Stimulated activated CD8-positive, alpha-beta memory T cell treated with anti-CD3 and anti-CD28 coated beads, Interleukin-15, amount 100 ng/mL, for 1 hour (primary cell): ENCODE measurements at places on chromosomes 6 and 20.

DNA sequence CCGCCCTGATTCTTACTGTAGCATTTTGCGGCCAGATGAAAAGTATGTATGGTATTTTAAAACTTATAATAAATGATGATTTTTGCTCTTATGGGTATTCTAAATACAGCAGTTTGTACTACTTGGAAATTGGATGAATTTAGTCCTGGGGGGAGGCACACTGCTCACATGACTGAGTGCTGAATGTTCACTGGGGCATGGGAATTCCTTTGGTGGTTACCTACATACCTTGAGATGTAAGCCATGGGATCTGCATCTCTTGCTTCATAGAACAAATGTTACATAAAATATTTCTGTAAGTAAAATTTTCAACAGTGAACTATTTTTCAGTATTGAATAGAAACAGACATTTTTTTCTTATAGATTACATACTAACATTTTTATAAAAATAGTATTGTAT is 71.1 kb downstream of the FIG4 start:
- no peak for DNase-seq

- DNase-seq = no peak
Measured at GRCh38 chr20:43900496-43900895, 14.2 kb upstream of the TOX2 start.

DNA sequence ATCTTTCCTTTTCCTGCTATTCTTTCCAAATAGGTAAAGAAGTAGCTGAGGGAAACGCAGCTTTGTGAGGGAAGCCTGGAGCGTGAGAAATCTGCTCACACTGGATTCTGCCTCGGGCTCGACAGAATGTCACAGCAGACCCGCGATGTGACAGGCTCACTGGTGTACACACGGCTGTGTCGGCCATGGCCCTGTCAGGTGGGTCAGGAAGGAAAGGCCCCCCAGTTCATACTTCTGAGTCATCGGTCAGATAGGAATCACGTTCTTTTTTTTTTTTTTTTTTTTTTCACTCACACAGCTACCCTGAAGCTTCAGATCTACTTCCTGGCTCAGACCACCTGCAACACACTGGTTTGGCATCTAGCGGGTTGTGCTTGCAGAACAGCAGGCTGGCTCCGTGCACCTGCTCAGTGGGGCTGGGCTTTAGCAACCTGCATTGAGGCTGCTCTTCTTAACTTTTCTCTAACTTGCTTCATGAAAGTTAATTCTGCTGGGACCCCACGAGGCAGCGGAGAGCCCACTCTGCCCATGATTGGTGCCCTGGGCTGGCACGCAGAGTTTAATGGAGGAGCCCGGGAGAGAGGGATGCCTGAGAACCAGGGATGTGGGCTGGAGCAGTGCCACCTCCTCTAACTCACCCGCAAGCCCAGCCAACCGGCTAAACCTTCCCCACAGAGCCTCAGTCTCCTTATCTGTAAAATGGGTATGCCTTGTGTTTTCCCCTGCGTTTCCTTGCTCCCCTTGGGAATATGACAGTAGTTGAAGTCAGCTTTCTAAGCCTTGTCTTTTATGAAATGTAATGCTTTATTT is 61.5 kb upstream of the FNDC1 start:
- no peak for DNase-seq

DNA sequence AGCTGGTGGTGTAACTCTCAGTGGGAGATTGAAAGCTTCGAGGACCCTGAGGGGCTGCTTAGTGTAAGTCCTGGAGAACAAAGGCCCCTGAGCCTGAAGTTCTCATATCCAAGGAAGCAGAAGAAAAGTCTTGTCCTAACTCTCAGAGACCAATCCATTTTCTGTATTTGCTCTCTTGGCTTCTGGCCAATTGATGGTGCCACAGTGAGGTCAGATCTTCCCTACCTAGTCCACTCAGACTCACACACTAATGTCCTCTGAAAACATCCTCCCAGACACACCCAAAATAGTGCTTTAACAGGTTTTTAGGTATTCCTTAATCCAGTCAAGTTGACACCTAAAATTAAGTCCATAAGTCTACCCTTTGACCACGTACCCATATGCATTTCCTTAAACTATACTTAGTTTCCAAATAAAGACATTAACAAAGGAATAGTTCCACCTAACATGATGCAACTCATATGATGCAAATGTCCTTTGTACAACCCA is 29.4 kb downstream of the ZNF292 start:
- no peak for DNase-seq

DNA sequence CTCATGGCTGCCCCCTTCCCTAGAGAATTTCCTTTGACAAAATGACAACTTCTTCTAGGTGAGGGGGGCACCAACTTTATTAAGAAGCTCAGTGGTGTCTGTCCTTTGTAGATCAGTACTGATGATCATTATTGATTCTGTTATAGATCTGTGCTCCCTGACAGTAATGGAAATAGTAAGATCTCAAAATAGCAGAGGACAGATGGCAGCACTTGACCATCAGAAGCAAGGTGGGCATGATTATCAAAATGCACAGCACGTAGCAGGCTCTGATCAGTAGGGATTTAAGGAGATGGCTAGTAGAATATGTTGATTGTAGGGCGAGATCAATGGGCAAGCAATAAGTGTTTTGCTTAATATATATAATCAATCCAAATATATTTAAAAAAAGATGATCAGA is 208.6 kb upstream of the HDDC2 start:
- DNase-seq = no peak

DNA sequence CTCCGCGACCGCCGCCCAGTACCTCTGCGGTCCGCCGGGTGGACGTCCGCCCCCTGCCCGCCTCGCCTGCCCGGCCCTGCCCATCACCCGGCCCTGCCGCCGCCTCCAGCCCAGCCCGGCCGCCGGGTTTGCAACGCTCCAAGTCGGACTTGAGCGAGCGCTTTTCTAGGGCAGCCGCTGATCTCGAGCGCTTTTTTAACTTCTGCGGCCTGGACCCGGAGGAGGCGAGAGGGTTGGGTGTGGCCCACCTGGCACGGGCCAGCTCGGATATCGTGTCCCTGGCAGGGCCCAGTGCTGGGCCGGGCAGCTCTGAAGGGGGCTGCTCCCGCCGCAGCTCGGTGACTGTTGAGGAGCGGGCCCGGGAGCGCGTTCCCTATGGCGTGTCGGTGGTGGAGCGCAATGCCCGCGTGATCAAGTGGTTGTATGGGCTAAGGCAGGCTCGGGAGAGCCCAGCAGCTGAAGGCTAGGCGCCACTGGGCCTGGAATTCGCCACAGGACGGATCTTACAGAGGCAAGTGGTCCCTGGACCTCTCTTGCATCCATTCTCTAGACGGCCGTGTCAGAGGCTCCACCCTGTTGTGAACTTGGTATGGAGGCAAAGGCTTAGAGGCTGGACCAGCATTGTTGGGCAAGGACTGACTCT is 11.8 kb downstream of the FAM110A start:
- no peak for DNase-seq
